ENCODE measurements at places on chromosomes 12 and 14.

GRCh38 chr12:96810477-96810876, 96.6 kb upstream of the NEDD1 start:
- no peak for DNase-seq

DNA sequence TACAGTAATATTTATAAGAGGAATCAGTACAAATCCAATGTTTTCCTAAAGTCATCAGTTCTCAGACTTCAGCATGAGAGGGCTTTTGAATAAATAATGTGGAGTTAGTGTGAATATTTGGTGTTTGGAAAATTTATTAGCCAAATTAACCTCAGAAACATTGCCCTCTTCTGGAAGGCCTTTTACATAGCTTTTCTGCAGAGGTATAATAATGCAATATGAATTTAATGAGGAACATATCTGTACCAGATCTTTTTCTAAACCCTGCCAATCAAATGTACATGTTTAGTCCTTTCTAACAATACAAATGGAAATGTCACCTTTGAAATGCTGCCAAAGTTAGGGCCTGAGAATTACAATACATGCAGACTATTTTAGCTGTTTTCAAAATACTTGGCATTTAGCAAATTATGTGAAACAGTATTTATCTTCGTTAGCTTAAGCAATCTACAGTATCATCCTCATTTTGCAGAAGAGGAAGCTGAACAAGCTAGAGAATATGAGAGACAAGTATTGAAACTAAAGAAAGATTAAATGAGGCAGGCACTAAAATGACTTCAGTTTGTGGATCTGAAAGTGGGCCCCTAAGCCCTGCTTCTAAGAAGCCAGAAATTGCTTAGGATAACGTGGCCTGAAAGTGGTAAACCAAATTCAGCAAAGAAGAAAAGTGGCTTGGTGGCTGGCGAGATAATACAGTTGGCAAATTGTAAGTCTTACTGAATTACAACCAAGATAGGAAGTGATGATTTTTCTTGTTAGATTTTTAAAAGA, 60.4 kb upstream of the MANSC4 start:
- no peak for DNase-seq

DNA sequence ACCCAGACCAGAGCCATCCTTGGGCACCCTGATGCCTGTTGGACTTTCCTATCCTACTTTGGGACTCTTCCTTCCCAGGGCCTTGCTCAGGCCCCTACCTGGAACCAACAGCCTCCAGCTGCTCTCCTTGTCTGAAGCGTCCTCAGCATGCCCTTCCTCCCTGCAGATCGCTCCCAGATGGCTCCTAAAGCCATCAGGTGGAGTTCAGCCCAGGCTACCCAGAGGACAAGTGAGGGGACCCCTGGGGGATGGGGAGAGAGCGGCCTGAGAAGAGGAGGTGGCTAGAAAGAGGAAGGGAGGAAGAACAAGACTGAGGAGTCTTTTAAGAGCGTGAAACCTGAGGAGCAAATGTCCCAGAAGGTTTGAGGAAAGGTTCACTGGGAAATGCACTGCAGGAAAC, 236.6 kb downstream of the ZFP36L1 start:
- DNase-seq: no peak

DNA sequence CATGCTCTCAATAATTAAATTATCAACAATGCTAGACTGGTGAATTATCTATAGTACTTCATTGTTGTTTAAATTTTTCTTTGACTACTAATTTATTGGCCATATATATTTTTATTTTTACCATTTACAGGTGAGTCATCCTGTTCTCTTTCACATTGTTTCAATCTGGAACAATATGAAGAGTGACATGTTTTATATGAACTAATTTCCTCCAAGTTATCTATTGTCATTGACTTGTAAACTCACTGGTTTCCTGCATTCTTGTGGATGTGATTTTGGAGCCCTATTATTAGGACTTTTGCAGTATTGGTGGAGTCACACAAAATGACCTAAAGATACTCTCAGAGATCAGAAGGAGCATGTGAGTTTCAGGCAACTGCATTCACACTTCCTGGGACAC, 297.7 kb downstream of the AEBP2 start:
- DNase-seq: no peak

GRCh38 chr12:57803319-57803893, 15.1 kb downstream of the AVIL start:
- DNase-seq: peak; percentile 11

DNA sequence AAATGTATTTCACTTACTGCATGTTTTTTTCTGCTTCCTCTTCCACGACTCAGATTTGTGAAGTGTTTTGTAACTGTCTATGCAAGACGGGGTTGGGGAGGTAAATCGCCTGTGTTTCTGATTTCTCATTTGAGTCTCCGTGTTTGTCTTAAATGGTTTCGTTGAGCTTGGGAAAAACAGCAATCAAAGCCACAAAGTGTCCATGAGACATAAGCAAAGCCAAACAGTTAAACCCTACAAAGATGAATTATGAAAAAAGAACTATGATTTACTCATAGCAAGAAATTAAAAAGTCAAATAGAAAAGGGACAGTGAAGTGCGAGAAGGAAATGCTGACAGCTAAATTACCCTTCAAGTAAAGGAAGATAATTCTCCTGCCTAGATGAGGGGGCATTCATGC, 164.3 kb upstream of the TMPO start:
- DNase-seq: no peak

GRCh38 chr14:75976826-75977581, 4.8 kb downstream of the TGFB3 start:
- no peak for DNase-seq

GRCh38 chr14:54854181-54854580, 48.4 kb downstream of the GCH1 start:
- DNase-seq: no peak

- DNase-seq: no peak
Measured at GRCh38 chr12:63836046-63836445, 8.5 kb upstream of the SRGAP1 start.

GRCh38 chr12:121038861-121039668, at the start of gene OASL:
OASL (minus strand) TSS chr12:121039246; CDS start chr12:121038971, 275 bp downstream.
- DNase-seq: peak; percentile 15

DNA sequence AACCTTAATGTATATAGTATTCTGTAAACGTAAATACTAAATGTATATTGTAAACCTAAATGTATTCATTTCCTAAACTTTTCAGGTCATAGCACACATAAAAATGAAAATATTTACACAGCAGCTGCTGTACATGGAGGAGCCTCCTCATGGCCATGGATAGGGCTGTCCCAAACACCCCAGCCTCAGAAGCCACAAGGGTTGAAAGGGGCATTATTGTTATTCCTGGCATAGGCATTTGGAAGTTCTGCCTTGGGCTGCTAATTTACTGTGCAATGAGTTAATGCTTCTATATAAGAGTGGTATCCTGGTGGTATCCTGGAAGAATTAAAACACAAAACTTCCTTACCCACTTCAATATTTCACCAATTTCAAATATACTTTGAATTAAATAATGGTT, 159.4 kb downstream of the SLC5A8 start:
- no peak for DNase-seq

GRCh38 chr14:89401761-89402160, 15.3 kb downstream of the FOXN3 start:
- no peak for DNase-seq

DNA sequence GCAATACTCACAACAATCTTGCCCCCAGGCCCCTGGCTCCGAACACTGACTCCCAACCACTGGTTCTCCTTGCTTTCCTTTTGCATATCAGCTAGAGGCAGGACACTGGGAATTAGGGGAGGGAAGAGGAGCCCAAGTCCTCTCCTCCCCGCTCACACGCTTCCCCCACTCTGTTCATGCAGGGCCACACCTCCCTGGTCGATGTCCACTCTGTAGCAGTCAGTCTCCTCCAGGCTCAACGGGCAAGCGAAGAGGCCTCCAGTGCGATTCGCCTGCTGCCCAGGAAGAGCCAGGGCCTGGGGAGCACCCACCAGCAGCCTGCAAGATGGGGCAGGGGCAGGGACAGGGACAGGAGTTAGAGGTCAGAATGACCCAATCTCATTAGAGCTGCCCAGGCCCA, 4.8 kb downstream of the ITGA7 start:
- no peak for DNase-seq

GRCh38 chr12:2533036-2533435, 261.7 kb upstream of the FKBP4 start:
- no peak for DNase-seq

- no peak for DNase-seq
Measured at GRCh38 chr12:112862636-112863290, 44.0 kb upstream of the OAS1 start.

DNA sequence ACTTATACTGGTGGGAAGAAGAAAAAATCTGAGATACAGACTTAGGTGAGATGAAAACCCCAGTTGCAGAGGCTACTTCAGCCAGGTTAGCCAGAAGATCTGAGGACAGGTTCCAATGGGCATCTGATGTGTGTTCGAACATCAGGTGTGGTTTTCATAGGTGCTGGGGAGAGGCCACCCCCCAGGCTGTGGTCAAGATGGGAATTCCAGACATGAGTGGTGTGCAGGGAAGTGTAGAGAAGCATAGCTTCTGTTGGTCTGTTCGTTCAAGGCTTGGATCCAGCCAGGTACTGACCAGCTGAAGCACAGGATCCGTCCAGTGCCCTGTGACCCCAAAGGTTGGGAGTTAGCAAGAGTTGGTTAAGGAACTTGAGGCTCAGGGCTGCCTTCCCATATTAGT, 85.5 kb downstream of the SSPN start:
- no peak for DNase-seq

DNA sequence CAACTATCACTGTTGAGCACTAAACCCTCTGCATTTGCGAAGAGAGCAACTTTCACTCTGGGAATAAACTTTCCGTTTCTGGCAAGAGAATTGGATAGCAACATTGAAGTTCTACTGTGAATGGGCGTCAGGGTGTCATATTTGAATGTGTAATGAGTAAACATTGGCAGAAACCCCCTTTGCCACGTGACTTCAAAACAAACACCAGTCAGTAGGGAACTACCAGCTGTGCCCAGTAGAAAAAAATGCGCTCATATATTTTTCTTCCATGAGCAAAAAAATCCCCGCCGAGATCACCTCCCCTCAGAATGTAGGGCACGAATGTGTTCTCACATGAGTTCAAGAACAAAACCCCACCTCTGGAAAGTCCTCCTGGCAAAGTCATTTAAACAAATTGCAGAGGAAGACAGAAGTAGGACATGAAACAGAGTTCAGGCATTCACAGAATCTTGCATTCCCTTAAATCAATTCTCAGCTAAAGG, 80.6 kb downstream of the BTG1 start:
- DNase-seq: no peak

DNA sequence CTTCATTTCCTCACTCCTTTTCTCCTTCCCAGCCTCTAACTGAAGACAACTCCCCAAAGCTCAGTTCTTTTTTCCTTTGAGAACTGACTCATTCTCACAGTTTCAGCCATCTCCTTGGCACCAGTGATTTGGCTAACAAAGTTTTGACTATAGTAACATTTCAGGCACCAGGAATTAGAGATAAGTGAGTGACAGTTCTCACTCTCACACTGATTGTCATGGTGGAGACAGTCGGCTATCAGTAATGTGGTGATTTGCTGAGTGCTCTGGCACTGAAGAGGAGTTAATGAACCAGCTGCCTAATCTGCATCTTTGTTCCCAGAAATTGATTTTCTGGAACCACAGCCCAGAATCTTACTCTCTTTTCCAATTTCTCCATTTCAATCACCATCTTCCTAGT, 29.5 kb downstream of the HELB start:
- DNase-seq: no peak

All from activated T-helper 1 cell treated with anti-CD3 and anti-CD28 coated beads, Interleukin-2, amount 50 U/mL, for 16 hours (primary cell).